Osteocyte (in vitro differentiated cells): ENCODE measurements at places on chromosomes 1 and 21. TPM values are rescaled to one million over a fixed set of nuclear protein-coding genes. Genes with fewer than 3 reads are reported as not detected.

DNA sequence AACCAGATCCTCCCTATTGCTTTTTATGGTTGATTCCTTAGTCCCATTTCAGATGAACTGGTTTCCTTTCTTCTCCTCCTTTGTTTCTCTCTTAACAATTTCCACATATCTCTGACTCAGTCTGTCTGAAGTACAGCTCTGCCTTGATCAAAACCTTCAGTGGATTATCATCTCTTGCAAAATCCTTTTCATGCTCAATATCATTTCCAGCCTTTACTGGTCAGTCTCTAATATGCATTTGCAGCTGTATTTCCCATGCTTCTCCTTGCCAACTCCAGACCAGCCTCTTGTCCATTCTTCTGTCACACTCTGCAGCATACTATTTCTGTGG is 72.2 kb downstream of the SNX7 start:
- no peak for DNase-seq

GRCh38 chr1:227775841-227776240 is 39.6 kb upstream of the PRSS38 start:
- no peak for DNase-seq

DNA sequence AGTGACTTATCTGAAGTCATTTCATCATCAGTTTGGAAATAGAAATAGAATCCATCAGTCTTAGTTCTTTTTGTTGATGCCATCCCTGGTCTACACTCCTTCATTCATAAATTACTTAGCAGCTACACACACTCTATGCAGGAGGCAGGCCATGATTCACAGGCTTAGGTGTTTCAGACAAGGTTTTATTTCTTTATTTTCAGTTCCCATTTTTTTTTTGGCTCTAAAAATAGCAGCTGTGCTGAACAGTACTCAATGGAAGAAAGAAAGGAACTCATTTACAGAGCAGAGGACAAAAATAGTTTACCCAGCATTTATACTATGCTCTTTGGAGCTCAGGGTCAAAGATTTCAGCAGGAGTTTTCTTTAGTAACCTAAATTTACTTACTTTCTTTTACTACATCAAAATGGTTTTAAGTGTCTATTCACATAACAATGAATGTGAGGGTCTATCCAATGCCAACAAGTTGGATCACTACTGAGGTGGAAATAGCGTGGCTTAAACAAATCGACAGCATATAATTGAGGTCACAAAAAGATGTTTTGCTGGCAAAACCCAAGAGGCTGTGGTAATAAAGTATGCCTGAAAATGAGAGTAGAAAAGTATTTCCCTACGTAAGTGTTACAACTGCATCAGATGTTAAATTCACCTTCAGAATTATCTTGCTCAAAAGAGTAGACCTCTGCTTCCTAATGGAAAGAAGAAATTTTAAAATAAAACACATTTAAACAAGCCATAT is 7.7 kb downstream of the KRTAP19-8 start:
- DNase-seq, result no peak

The TSACC gene
- total RNA-seq, result not detected in 2 replicates

The UBE2U gene
- not detected in 2 replicates for total RNA-seq

The TAS1R3 gene
- total RNA-seq, result 0.57 and 0.97 TPM in 2 replicates

The PROX1 gene
- 0.32 and 0.81 TPM in 2 replicates for total RNA-seq

GRCh38 chr1:113207019-113207418 is 134.0 kb downstream of the LRIG2 start:
- no peak for DNase-seq

- no peak for DNase-seq
Observed at GRCh38 chr1:169874229-169874628, 19.5 kb downstream of the SCYL3 start.

The SDC3 gene
- total RNA-seq, result 54.4 and 63.4 TPM in 2 replicates
